ENCODE measurements at places on chromosomes 1 and 21.
A peak's percentile ranks its signal among the peaks of the same experiment; 100 is the strongest.

GRCh38 chr1:189657715-189658114 is 819.9 kb downstream of the BRINP3 start:
- DNase-seq = no peak

GRCh38 chr1:33659641-33660040 is 187.2 kb downstream of the ZSCAN20 start:
- no peak for DNase-seq

- no peak for DNase-seq
Observed at GRCh38 chr1:212452323-212453155, 19.8 kb downstream of the NENF start.

DNA sequence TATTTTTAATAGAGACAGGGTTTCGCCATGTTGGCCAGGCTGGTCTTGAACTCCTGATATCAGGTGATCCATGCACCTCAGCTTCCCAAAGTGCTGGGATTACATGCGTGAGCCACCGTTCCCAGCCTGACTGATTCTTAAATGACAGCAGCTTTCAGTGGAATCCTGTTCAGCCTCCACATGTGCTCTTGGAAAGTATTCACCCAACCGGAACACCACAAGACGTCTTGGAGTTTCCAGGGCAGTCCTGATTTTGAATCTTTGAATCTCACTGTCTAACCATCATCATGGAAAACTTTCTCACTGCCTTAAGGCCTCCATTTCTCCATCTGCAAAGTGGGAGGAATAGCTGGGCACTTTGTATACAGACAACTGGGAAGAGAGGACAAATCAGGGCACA is 58.1 kb upstream of the ITPKB start:
- DNase-seq = no peak

DNA sequence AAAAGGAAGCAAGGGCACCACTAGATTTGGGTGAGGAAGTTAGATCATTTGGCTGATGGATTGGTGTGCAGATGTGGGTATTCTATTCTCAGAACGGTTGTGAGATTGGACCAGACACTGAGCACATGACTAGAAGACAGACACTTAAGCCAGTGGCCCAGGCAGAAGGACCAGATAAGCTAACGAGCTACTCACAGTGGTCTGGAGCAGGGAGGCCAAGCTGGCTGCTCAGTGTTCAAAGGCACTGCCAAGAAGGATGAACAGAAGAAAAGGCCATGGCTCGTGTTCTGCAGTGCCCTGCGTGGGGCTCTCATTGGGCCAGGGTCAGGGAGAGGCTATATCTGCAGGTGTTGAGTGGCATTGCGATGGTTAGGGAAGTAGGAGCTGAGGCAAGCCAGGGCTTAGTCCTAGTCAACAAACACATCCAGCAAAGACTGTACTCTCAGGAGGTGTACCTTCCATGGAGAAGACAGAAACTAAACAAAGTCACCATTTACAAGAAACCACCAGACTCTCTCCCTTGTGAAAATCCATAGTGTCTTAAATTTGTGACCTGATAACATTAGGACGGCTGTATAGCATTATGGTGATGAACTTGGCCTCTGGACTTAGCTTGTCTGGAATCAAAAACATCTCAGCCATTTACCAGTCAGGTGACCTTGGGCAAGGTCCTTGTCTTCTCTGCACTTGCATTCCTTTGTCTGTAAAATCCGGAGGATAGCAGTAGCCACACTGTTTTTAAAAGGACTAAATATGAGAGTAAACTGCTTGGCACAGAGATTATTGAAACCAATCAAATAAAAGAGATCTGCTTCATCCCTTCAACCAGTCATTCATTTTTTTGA is 274.5 kb downstream of the SIPA1L2 start:
- no peak for DNase-seq

GRCh38 chr1:220879509-220880361 is 492 bp downstream of the HLX start:
- no peak for DNase-seq

- DNase-seq = no peak
Observed at GRCh38 chr1:86741947-86742572, 37.7 kb downstream of the SH3GLB1 start.

DNA sequence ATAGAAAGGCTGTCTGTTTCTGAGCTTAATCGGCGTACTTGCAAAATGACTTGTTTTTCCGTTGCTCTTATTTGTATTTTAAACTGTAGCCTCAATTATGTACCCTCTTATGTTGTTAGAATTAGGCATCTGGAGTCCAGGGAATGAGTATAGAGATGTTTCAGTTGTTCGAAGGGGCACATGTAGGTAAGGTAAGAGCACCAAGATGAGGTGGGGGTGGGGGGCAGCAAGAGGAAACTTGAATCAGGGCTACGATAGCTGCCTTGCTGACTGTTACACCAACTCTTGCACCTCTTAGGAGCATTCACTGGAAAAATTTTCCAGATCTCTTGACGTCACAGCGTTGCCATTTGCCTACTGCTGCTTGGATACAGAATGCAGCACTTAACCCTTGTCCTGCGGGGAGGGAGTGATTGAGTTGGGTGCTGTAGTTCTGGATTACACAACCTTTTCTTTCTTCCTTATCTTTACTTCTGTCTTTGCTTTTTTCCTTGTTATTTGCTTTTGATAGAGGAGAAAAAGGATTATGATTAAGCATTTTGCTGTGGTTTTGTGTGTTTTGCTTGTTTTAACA is 3.2 kb downstream of the ATP1B1 start:
- peak; percentile 60 for DNase-seq

DNA sequence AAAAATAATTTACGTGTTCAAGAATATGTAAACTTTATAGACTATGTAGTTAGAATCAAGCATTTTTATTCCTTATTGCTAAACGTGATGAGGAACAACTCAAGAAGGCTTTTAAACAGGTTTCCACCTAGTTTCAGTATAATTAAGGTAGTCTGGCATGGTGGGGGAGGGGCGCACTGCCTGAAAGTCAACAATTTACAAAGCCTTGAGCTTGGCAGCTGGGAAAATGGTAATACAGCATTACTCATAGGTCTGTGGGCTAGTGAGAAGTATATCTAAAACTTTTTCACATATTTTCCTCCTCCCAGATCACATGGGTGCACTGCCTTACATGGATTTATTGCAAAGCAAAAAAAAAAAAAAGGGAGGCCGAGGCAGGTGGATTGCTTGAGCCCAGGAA is 75.2 kb downstream of the EVI5 start:
- DNase-seq = no peak

- DNase-seq = no peak
Observed at GRCh38 chr1:94820936-94821335, 779 bp downstream of the SLC44A3 start.

DNA sequence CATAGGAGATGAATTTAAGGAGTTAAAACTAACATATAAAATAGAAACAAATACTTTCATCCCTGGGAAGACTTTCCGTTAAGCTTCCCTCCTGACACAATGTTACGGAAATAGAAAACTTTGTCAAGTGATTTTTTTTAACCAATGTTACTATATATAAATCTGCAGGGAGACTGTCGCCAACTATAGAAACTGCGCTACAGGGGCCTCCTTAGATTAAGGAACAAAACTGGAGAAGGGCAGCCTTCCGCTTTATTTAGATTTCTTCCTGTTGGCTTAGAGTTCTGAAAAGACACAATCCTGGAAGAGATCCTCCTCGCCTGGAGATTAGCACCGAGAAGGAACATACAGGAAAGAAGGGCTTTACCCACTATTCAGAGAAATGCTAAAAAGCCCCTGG is 1.5 kb downstream of the MGST3 start:
- no peak for DNase-seq

- no peak for DNase-seq
Observed at GRCh38 chr1:180849031-180849775, 63.5 kb upstream of the KIAA1614 start.

- no peak for DNase-seq
Observed at GRCh38 chr1:231927431-231927830, 300.8 kb downstream of the DISC1 start.

DNA sequence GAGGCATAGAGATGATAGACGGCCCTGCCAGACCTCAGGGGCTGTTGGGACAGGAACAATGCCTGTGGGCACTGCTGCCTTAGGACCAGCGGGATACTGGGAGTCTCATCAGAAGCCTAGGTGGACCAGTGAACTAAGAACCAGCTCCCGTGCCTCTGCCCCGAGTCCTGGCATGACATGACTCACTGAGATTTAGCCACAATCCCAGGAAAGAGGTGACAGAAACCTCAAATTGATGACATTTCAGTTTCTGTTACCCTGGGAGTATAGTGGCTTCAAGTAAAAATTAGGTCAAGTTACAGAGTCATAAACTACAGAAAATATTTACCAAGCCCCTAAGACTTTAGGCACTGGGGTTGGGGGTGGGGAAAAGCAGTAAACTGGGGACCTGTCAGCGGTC is 74.6 kb upstream of the GADD45A start:
- no peak for DNase-seq

DNA sequence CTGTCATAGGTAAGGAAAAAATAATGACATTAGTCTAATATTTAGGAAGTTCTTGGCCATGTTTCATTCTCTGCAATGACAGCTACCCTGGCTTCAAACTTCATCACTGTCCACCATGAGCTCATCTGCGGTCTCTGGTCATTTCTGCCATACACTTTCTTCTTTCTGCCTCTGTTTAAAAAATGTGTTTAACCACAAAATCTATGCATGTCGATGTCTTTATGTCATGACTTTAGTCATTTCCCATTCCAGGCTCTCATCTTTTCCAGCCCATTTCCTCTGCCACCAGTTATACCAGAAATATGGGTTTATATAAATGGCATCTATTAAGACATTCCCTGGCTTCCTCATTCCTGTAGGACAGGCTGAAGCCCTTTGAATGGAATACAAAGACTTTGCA is 68.5 kb upstream of the DUSP10 start:
- no peak for DNase-seq

DNA sequence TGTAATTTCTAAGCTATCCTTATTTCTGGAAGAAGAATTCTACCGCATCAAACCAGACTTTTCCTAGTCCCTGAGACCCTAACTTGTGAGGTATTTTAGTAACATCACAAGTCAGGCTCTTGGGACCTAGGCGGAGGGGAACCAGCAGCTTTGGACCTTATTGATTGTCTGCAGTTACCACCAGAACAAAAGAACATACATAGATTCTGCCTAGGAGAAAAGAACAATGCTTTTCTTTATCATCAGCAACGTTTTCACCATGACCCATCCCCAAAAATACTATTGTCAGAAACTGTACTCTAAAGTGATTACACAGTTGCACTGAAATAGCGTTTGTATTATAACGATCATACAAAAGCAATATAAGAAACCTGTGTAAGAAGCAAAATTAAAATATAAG is 860.4 kb downstream of the USP25 start:
- DNase-seq = no peak

- DNase-seq = no peak
Observed at GRCh38 chr1:170623171-170623570, 40.8 kb upstream of the PRRX1 start.

- no peak for DNase-seq
Observed at GRCh38 chr1:154968731-154969130, 1.8 kb downstream of the SHC1 start.

GRCh38 chr1:230773396-230774033 is 26.3 kb downstream of the CAPN9 start:
- no peak for DNase-seq

GRCh38 chr1:112284796-112285195 is 111.2 kb upstream of the CTTNBP2NL start:
- DNase-seq = no peak

GRCh38 chr1:233695901-233696300 is 82.0 kb downstream of the KCNK1 start:
- no peak for DNase-seq

DNA sequence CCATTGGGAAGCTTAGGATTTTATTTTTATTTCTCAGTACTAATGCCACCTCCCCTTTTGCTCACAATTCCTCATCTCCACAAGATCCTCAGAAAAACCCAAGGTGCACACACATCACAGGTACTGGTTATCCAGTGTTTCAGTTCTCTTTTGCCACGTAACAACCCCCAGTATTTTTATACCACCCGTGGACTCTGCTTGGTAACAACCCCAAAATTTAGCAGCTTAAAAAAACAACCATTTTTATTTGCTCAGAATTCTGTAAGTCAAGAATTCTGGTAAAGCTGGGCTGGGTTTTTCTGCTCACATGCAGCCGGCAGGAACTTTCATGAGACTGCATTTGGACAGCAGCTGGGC is 180.0 kb downstream of the KAZN start:
- DNase-seq = no peak

- no peak for DNase-seq
Observed at GRCh38 chr21:15686506-15686905, 43.3 kb upstream of the USP25 start.

DNA sequence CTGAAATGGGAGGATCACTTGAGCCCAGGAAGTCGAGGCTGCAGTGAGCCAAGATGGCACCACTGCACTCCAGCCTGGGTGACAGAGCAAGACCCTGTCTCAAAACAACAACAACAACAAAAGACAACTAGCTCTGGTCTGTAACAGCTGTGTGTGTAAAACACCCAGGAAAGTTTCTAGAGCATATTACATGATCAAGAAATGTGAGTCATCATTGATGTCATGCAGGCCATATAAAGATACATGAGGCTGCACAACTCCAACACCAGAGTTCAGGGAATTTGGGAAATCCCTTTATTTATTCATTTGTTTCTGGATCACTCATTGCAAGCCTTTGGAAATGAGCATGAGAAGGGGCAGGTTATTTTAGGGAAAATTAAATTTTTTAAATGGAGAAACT is 50.3 kb upstream of the CTPS1 start:
- no peak for DNase-seq

DNA sequence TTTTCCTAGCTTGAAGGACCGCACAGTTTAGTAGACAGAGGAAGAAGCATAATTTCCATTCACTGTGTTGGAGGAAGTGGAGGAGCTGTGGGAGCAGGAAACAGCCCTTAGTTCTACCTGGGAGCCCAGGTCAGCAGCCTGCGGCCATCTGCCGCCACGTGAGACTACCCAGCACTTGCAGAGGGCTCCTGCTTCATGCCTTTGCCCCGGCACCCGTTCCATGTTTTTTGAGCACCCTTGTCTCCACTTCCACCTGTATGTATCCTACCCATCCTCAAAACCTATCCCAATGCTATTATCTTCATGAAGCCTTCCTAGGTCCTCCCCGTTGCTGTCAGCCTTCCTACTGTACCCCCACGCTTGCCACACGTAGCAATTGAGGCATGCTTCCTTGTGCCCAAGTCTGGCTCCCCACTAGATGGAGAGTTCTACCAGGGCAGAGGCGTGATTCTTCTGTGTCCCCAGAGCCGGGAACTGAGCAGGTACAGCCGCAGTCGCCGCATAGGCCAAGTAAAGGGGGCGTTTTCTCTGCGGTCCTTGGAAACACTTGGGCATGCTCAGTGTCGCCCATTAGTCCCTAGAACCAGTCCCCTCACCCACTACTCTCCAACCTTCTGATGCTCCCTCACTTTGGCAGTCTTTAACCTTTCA is 1.9 kb downstream of the SLC6A9 start:
- no peak for DNase-seq

DNA sequence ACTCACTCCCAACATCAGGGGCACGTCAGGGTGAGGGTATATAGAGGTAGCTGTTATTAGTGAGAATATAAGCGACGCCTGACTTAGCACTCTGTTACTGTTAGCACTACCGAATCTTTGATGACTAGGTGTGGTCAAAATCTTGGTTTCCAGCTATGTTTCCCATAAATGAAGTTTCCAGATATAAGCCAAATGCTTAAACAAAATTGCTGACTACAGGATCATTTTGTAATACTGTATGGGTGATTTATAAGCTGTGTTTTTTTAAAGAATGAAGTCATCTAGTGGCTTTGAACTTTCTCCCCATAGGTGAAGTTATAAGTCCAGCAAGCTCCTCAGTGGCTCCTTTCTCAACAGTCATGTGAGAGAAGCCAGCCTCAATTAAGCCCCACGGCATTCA is 23.7 kb downstream of the KCNJ15 start:
- DNase-seq = no peak

GRCh38 chr1:50084389-50084788 is 24.3 kb upstream of the ELAVL4 start:
- no peak for DNase-seq

All from cerebellar nuclear complex (tissue), 1 donor.